ENCODE measurements at places on chromosomes 13 and 19.

DNA sequence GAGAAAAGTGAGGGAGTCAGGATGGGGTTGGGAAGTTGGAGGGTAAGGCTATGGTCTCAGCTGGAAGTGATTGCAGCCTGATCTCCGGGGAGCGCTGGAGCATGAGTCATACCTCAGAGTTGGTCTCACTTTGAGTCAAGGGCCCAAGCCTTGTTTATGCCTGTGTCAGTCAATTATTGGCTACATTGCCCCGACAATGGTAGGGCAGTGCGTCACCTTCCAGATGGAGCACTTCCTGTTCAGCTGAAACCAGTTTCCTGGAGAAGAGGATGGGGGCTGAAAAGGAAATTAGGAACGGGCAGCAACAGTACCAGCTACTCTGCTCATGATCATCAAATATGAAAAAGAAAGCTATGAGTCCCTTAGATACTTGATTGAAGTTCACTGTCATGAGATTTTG lies 60.4 kb downstream of the ADGRE1 start:
- DNase-seq: no peak

- no peak for DNase-seq
Measured at GRCh38 chr13:73608157-73608516, 526.1 kb downstream of the KLF12 start.

DNA sequence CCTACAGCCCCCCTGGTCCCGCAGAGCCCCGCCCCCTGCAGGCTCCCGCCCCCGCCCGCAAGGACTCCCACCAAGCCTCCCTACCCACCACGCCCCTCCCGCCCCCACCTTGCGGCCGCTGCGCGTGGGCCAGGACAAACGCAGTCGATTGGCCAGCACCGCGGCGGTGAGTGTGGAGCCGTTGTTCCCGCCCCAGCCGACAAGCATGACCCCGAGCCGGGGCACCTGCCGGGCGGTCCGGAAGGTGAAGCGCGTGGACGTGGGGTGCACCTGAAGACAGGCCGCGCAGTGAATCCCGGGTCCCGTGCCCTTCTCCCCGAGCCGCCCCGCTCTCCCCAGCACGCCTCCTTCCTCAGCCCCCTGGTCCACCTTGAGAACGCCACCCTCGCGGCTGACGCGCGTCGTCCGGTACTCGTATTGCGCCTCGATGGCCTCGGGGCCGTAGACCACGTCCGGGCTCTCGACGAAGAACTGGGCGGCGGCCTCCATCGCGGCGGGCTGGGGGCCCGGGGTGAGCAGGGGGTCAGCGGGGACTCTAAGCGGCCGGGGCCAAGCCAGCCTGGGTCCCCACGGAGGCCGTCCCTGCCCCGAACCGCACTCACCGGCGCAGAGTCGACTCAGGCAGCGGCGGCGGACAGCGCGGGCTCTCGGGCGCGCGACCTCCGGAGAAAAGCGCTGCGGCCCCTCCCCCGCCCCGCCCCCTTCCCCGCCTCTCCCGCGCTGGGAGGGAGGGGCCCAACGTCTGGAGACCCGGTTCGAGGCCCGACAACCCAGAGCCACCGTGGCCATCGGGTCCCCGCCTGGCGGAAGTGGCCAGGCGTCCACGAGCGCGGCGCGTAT lies at the start of gene ISYNA1:
Gene ISYNA1, minus strand, starts transcription at position 643 of the 840 bp plus-strand sequence. Its CDS starts 154 bp downstream, at position 489.
- no peak for DNase-seq

DNA sequence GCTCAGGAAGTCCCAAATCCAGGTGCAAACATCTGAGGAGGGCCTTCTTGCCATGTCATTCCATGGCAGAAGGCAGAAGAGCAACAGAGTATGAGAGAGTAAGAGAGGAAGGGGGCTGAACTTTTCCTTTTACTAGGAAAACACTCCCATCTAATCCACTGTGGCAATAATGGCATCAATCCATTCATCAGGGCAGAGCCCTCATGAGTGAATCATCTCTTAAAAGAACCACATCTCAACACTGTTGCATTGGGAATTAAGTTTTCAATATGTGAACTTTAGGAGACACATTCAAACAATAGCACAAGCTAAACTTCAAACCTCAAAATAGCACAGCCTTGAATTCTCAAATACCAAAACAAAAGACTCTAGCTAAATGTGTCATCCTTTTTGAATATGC lies 264.5 kb downstream of the KCTD12 start:
- DNase-seq: no peak

DNA sequence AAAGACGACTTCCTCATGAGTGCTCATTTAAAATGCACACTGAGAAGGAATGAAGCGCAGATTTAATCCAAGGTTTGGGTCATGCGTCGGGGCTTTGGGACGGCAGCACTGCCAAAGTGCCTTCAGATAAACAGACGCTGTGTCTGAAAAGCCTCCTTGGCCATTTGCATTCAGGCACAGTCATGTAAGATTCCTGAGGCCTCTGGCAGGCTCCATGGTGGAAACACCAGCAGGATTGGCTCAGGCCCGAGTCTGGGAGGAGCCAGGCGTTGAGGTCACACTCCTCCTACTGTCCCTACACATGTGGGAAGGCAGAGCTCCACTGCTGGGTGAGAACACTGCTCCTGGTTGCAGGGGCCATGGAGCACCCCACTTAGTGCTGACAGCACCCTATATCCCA lies 113.3 kb upstream of the KL start:
- no peak for DNase-seq

DNA sequence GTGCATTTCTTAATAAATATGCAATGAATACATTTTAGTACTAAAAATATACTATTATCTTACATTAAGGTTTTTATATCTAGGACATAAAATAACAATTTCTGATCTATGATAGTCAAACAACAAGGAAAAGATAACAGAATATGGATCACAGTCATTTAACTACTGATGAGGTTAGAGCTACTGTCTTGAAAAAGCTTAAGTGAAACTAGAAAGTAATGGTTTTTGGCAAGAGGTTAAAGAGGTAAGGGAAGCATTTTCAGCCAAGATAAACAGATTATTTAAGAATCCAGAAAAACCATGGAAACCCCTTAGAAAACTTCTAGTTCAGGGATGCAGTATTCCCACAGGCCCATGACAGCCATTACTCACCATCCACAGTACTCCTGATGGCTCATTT lies 787.4 kb downstream of the DACH1 start:
- DNase-seq: no peak

DNA sequence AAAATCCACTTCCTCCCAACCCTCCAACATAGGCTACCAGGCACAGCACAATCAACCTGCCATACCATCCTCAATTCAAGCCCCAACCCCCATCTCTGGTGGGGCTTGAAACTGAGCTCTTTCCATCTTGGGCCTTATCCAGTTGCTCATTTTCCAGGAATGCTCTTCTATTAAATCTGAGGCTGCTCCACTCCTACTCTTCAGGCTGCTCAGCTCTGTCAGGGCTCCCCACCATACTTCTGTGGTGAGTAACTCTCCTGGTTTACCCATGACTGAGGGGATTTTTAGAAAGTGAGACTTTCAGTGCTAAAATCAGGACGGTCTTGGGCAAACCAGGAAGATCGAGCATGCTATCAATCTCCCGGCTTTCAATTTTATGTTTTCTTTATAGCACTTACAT lies 512.8 kb downstream of the LMO7 start:
- no peak for DNase-seq

DNA sequence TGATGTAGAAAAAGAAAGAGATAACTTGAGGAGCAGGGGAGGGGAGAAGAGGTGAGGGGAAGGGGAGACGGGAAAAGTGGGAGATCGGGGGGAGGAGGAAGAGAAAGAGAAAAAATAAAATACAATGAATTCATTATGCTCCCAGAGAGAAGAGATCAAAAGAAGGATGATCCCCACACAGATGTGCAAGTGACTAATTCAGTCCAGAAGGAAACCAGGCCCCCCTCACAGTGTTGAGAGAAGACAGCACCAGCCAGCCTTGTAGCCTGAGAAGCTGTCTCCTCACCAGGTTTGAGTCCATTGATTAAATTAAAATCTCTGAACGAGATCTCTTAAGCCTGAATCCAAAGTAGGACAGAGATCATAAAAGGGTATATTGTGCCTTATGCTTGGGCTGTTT lies 333.7 kb upstream of the NBEA start:
- DNase-seq: no peak

GRCh38 chr13:56558698-56559320 lies 581.9 kb upstream of the PRR20A start:
- no peak for DNase-seq

DNA sequence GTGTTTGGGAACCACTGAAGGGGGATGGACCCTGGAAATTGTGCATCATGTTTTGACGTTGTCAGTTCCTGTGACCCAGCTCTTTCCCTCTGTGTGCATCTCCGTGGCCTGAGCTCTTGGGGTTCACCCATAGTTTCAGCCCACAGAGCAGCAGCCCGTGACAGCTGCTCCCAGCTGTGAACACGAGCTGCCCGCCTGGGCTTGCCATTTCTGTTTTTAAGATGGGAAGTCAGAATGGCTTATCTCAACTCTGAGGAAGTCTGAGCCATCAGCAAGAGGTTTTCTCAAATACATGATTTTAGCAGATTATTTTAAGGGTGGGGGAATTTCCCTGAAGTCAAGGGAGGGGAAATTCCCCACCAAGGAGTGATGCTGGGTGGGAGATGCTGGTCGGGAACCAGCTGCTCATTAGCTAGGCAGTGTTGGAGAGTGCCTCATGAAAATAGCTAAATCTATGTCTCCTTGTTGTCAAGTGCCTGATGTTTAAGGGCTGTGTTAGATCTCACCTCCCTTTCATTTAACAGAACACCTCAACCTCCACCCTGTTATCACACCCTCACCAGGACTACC lies 34.8 kb upstream of the C1QTNF9 start:
- no peak for DNase-seq

Data from activated CD8-positive, alpha-beta memory T cell treated with anti-CD3 and anti-CD28 coated beads for 1 hour (primary cell).